SJCRH30 (cell line): ENCODE measurements at places on chromosomes 4 and X. TPM values are rescaled to one million over a fixed set of nuclear protein-coding genes. Genes with fewer than 3 reads are reported as not detected.

The YTHDC1 gene
- 85.3 and 99.6 TPM in 2 replicates for total RNA-seq

DNA sequence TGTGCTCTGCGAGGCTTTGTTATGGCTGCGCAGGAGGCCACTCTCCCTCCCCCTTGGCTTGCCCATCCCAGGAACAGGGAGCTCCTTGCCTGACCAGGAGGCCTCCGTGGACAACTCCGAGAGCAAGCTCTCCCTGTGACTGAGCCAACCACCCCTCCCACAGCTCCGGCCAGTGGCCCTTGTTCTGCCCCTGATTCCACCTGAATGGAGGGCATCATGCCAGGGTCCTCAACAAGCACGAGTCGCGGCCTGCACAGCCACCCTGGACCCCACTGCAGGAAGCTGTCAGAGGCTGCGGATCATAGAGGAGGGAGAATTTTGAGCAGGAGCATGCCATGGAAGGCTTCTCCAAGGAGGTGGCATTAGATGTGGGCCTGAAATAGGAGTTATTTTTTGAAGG is 44.8 kb upstream of the GRPEL1 start:
- DNase-seq, result no peak
- no peaks in the 10 kb centered on the region for H3K4me1 ChIP-seq
- no peak overlapping the region for H3K27ac ChIP-seq
- H3K4me3 ChIP-seq, result no peak overlapping the region
- H3K36me3 ChIP-seq, result no peaks in the 10 kb centered on the region
- H3K27me3 ChIP-seq, result no peaks in the 10 kb centered on the region

GRCh38 chr4:54155936-54156335 is 56.0 kb downstream of the GSX2 start:
- no peak overlapping the region for H3K4me3 ChIP-seq
- H3K36me3 ChIP-seq, result no peaks in the 10 kb centered on the region
- H3K27me3 ChIP-seq, result no peaks in the 10 kb centered on the region
- H3K27ac ChIP-seq, result no peak overlapping the region
- DNase-seq, result no peak
- no peaks in the 10 kb centered on the region for H3K4me1 ChIP-seq

The KLKB1 gene
- total RNA-seq, result not detected in 2 replicates

DNA sequence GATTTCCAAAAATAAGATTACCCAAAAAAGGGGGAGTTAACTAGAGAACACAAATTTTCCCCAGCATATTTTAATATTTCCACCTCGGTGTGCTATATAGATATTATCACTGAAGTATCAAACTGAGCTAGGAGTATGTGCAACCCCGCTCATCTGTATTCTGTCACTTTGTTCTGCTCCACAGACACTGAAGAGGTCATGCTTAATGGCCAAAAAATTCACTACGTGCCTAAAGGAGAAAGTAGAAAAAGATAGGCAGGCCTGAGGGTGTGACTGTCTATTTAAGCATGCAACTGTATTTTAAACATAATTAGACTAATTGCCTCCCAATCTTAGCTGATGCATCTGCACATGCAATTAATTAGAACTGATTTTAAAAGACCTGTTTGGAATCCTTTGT is 24.5 kb downstream of the SH3RF1 start:
- DNase-seq, result no peak
- H3K4me3 ChIP-seq, result no peak overlapping the region
- H3K27ac ChIP-seq, result no peak overlapping the region
- H3K36me3 ChIP-seq, result no peaks in the 10 kb centered on the region
- no peaks in the 10 kb centered on the region for H3K27me3 ChIP-seq

The HERC5 gene
- total RNA-seq, result 46.3 and 49.6 TPM in 2 replicates

GRCh38 chr4:21535898-21536297 is 412.7 kb downstream of the KCNIP4 start:
- no peak overlapping the region for H3K27ac ChIP-seq
- no peak for DNase-seq
- H3K4me1 ChIP-seq, result no peaks in the 10 kb centered on the region
- H3K36me3 ChIP-seq, result no peaks in the 10 kb centered on the region
- no peaks in the 10 kb centered on the region for H3K27me3 ChIP-seq

The FAM9B gene
- 0.58 and 0.69 TPM in 2 replicates for total RNA-seq

The REST gene
- 49.7 and 55.4 TPM in 2 replicates for total RNA-seq

The PFKFB1 gene
- total RNA-seq, result 0.14 TPM in 1 of 2 replicates, not detected in the other
